ENCODE measurements at places on chromosomes 1 and 21.

GRCh38 chr21:15219894-15220293 is 155.1 kb upstream of the NRIP1 start:
- no peak for DNase-seq

DNA sequence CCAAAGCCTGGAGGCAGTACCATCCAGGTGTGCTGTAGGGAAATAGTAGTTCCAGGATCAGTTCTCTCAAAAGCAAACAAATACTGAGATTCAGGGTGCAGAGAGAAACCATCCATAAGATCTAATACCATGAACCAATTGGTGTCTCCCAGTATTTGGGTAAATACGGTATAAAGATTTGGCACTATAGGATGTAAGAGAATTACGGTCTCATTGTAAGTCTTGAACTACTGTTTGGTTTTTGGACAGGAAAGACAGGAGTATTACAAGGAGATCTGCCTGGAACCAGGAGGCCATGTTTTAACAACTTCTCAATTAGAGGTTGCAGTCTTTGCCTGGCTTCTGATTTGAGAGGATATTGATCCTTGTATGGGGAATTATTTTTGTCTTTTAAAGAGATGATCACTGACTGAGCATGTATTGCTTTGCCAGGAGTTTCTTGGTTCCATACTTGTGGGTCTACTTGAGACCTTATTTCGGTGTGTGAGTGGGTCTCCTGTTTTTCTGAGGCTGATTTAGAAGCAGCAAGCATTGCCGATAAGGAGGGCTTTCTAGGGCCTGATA is 10.2 kb downstream of the AADACL4 start:
- no peak for DNase-seq

DNA sequence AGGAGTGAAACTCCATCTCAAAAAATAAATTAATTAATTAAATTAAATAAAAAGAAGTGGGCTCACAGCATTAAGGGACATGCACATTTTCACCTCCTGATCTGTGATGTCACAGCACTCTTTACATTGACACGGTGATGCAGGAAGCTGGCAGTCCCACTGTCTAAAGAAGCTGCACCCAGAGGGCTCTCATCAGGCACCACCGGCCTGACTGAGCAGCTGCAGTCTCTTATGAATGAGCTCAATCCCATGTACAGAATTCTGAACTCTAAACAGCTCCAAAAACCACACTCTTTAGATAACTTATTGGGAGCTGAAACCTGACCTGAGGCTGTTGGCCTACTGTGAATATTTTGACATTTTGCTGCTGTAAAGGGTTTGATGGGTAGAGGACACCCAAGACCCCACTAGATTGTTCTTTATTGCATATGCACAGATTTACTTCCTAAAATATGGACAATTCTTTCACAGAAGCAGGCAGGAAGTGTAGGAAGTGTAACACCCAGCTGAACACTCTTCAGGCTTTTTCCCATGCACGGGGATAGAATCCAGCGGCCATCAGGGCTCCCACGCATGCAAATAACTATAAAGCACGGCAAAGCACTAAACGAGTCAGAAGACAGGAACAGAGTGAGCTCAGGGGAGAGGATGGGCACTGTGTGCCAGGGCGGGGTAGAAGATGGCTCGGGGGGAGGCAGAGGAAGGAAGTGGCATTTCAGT is 46.2 kb downstream of the L1TD1 start:
- no peak for DNase-seq

DNA sequence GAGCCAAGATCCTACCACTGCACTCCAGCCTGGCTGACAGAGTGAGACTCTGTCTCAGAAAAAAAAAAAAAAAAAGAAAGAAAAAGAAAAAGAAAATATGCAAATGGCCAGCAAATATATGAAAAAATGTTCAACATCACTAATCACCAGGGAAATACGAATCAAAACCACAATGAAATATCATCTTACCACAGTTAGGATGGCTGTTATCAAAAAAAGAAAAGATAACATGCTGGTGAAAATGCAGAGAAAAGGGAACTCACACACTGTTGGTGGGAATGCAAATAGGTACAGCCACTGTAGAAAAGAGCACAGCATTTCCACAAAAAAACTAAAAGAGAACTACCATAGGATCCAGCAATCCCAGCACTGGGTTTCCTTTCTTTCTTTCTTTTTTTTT is 477.5 kb downstream of the SMYD3 start:
- DNase-seq = no peak

- no peak for DNase-seq
Observed at GRCh38 chr1:109482791-109483671, 674 bp upstream of the ATXN7L2 start.

All from stimulated activated CD4-positive, alpha-beta T cell treated with anti-CD3 and anti-CD28 coated beads, Interleukin-1b, Interleukin-23, amount 100 ng/mL, for 1 hour (primary cell).